Stomach (tissue), 19 donors: ENCODE measurements at places on chromosomes 16 and 17. TPM values are rescaled to one million over a fixed set of nuclear protein-coding genes. Genes with fewer than 3 reads are reported as not detected.
A peak's percentile ranks its signal among the peaks of the same experiment; 100 is the strongest.

DNA sequence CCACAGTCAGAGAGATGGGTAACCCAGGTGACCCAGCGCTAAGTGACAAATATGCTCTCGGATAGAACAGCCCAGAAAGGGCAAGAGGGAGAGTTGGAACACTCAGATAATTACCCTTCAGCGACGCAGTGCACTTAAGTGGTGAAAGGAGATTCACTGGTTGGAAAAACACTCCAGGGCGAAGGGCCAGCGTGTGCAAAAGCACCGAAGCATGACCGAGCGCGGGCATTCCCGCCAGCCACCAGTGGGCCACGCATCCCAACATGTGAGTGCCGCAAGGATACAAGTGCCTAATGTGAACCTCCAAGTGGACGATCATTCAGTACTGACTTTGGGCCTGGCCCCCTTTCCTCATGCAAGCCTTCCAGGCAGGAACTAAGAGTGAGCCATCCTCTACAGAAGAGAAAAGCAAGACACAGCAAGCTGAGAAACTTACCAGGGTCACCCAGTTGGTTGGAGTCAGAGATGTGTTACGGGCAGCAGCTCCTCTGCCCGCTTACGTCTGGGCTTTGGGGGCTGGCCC, 258.4 kb downstream of the C16orf95 start:
- no peak overlapping the region for H3K4me3 ChIP-seq
- no peak for DNase-seq
- no peaks in the 10 kb centered on the region for H3K36me3 ChIP-seq
- no peak overlapping the region for H3K27ac ChIP-seq

Gene CNGB1
- 0.73 TPM for total RNA-seq

Gene PRSS8
- 176 TPM for total RNA-seq

Gene ZNF205
- total RNA-seq: 21.9 TPM

Gene GUCY2D
- not detected for total RNA-seq

Gene KRT31
- total RNA-seq: not detected

DNA sequence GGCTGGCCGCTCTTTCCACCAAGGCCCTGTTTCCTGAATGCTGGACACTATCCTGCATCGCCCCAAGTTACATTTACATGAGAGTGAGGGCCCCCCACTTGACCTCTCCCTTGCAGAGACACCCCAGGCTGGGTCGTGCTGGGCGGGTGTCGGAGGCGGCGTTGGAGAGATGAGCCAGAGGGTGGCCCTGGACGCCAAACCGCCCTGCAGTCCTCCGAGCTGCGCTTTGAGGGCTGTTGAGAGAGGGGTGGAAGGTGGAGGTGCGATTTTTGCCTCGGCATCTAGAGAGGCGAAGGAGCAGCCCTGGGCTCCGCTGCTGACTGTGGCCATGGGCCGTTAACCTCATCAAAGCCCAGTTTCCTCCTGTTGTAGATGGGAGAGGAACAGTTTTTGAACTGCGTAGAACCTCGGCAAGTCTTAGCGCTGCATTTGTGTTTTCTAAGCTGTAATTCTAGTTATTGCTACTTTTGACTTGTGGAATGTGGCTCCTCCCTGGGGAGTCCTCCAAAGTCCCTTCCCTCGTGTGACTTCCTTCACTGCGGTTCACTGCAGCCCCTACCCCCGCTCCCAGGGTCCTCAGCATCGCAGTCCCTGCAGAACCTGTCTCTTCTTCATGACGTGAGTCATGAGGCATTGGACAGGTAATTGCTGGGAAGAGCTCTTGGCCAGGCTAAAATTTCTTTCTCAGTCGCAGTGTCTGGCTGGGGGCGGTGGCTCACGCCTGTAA, 986 bp upstream of the ELOB start:
- H3K4me3 ChIP-seq: peak overlapping the region; percentile 91
- H3K27me3 ChIP-seq: no peaks in the 10 kb centered on the region
- H3K36me3 ChIP-seq: peaks cover 24% of the 10 kb centered on the region
- DNase-seq: no peak

- no peaks in the 10 kb centered on the region for H3K27me3 ChIP-seq
- peak; percentile 24 for DNase-seq
- no peaks in the 10 kb centered on the region for H3K4me1 ChIP-seq
- H3K4me3 ChIP-seq: peak within 1 kb of the TSS; percentile 24
- no peak within 1 kb of the TSS for H3K27ac ChIP-seq
- H3K36me3 ChIP-seq: no peaks in the 10 kb centered on the region
Observed at GRCh38 chr17:74531231-74531761, at the start of gene CD300LB. TSS of gene CD300LB (minus strand) at chr17:74531475. CDS start at chr17:74531350, 125 bp downstream.

Gene C16orf89
- 7.6 TPM for total RNA-seq

DNA sequence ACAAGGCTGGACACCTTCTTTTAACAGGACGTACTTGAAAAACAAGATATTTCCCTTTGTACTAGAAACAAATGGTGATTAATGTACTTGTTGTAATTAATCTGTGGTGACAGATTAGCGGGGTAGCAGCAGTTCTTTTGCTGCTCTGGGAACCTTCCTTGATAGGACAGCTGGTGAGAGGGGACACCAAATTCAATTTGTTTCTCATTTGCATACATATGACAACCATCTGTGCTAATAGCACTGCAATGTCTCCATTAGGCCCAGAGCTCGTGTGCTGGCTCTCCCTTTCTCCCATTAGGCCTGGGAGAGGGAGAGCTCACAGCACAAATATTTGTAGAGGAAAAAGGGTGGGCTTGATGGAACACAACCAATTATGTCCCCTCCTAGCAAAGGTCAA, 221.0 kb upstream of the HS3ST3A1 start:
- DNase-seq: no peak
- H3K4me3 ChIP-seq: no peak overlapping the region
- H3K27me3 ChIP-seq: no peaks in the 10 kb centered on the region
- H3K4me1 ChIP-seq: no peaks in the 10 kb centered on the region
- no peaks in the 10 kb centered on the region for H3K36me3 ChIP-seq

GRCh38 chr16:84726669-84727467, 27.1 kb downstream of the USP10 start:
- DNase-seq: no peak
- no peaks in the 10 kb centered on the region for H3K36me3 ChIP-seq
- H3K4me3 ChIP-seq: no peak overlapping the region
- peaks cover 91% of the 10 kb centered on the region for H3K4me1 ChIP-seq
- H3K27ac ChIP-seq: peak overlapping the region; percentile 72
- no peaks in the 10 kb centered on the region for H3K27me3 ChIP-seq

Gene PPP1R1B
- 1.3 TPM for total RNA-seq

Gene MYH13
- 3.5 TPM for total RNA-seq

Gene CDRT15
- not detected for total RNA-seq

DNA sequence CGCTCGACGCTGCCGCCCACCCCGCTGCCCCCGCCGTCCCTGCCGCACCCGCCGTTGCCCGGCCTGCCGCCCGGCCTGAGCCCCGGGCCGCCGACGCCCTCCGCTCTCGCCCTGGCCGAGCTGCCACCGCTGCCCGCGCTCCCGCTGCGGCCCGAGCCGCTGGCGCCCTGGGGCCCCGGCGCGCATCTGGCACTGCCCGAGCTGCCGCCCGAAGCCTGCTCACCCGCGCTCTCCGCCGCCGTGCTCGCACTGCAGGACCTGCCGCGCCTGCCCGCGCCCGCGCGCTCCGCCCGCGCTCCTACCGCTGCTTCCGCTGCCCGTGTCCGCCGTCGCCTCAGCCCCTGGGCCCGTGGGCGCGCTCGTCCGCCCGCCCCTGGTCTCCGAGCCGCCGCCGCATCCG, 8.4 kb upstream of the CLDN9 start:
- peaks cover 21% of the 10 kb centered on the region for H3K4me1 ChIP-seq
- H3K27ac ChIP-seq: peak overlapping the region; percentile 45
- peak; percentile 62 for DNase-seq
- no peaks in the 10 kb centered on the region for H3K36me3 ChIP-seq
- H3K27me3 ChIP-seq: no peaks in the 10 kb centered on the region

- H3K27me3 ChIP-seq: no peaks in the 10 kb centered on the region
- no peaks in the 10 kb centered on the region for H3K36me3 ChIP-seq
- no peak overlapping the region for H3K27ac ChIP-seq
- H3K4me1 ChIP-seq: no peaks in the 10 kb centered on the region
- no peak overlapping the region for H3K4me3 ChIP-seq
Observed at GRCh38 chr16:83826146-83826913, 18.6 kb downstream of the HSBP1 start.
